ENCODE measurements at places on chromosomes 16 and 17. TPM values are rescaled to one million over a fixed set of nuclear protein-coding genes. Genes with fewer than 3 reads are reported as not detected.

Gene CD300A
- total RNA-seq: 14.9 TPM

DNA sequence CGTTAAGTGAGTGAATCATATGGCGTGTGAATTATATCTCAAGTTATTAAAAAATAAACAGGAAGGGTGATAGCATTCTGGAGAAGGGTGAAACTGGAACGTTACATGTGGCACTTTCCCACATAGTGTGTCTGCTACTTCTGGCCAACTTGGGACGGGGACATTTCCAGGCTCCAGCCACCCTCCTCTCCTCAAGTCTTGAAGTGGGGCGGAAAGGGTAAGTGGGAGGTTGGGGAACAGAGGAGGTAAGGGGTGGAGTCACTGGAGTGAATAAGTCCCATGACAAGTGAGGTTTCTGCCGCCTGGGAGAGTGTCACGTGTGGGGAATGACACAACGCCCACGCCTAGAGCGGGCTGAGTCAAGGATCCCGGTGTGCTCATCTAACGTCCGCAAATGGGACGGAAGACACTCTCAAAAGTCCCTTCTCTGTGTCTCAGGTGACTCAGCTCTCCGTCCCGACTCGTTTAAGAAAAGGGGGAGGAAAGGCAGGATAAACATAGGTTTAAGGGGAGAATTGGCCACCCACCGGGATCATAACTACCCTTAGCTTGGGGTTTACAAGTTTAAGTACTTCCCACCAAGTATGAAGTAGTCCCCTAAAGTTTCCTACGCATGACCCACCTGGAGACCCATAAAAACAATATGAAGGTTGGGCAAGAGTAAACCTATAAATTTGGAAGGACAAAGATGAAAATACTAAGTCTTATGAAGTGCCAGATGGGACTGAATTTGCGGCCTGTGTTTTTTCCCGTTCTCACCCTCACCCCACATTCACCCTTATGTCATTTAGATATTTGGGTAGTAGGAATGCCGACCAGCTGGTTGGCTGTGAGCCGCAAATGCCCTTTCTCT lies 1.2 kb upstream of the SPAG9 start:
- DNase-seq: peak; percentile 90

DNA sequence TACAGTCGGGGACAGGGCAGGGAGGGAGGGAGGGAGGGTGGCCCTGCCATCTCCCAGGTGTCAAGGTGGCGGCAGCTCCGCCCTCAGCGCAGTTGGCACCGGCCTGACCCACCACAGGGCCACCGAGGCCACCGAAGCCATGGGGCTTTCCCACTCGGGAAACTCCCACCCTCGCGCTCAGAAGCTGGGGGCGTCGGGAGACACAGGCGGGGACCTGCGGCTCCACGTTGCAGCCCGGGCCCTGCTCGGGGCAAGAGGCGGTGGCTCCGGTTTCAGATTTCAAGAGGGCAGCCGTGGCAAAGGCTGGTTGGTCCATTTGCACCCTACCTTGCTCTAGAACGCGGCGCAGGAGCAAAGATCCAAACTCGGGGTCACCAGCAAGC lies 544 bp downstream of the CYB561 start:
- peak; percentile 81 for DNase-seq

- DNase-seq: no peak
Measured at GRCh38 chr16:17452922-17453321, 17.8 kb downstream of the XYLT1 start.

GRCh38 chr17:32264140-32264799 lies 1.4 kb upstream of the RHBDL3 start:
- DNase-seq: no peak

DNA sequence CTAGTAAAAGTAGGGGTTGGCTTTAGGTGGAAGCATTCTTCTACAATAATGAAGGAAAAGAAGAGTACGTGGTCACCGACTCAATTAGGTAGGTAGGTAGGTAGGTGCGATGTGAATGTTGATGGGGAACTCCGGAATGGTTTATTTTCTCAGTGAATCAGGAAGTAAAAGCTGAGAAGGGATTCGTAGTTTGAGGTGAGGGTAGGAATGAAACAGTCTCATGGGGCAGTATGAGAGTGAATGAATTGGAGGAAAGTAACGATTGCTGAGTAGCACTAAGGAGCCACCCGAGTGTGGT lies 13.9 kb downstream of the PER1 start:
- no peak for DNase-seq

DNA sequence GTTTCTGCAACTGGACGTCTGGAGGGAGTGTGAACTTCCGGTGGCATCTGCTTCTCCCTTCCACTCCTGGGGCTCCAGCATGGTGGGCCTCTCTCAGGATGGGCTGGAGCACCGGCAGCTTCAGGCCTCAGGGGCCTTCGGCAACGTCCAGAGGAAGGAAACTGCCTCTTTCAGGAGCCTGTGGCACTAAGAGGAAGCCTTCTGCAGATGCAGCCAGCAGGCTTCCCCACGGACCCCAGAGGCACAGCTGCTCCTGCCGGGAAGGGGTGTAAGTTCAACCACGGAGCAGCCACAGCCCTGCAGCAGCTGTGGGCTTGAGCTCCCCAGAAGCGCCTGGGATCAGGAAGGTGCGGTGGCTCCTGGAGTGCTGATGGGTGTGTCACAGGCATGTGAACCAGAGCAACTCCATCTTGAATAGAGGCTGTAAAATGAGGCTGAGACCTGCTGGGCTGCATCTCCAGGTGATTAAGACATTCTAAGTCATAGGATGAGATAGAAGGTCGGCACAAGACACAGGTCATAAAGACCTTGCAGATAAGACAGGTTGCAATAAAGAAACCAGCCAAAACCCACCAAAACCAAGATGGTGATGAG lies 50.8 kb upstream of the KLHDC4 start:
- no peak for DNase-seq

Gene ANKRD40CL
- not detected for total RNA-seq

DNA sequence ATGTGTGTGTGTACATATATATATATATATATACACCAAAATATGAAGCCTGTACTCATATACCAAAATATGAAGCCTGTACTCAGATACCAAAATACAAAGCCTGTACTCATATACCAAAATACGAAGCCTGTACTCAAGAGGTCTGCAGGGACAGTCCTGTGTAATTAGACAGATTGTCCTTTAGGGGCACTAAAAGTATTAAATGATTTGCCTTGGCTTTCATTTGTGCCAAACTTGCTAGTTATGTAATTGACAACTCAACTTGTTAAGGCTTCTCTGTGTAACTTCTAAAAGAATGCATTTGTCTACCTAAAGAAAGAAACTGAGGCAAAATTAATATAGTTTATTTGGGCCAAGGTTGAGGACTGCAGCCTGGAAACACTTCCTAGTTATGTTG lies 30.8 kb upstream of the DHX40 start:
- no peak for DNase-seq

Data from activated CD4-positive, alpha-beta T cell treated with anti-CD3 and anti-CD28 coated beads, Interleukin-2, amount 10 ng/mL, durations not matched to agents 24 days and 14 days (primary cell).